ENCODE measurements at places on chromosomes 7 and 10.

DNA sequence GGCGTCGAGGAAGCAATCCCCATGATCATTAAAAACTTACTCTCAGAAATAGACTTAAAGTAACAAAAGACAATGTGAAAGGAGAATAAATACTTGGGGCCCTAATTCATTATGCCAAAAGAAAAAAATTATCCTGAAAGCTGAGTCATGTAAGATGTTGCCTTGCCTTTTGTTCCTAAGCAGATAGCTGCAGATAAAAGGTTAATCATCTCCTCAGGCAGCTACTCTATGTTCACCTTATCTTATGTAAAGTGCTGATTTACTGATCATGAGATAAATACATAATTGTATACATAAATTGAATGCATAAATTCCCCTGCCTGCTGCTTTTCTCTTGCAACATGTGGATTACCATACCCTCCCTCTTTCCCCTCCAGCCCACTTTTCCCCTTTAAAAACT lies 28.1 kb upstream of the CREB3L2 start:
- no peak for DNase-seq

DNA sequence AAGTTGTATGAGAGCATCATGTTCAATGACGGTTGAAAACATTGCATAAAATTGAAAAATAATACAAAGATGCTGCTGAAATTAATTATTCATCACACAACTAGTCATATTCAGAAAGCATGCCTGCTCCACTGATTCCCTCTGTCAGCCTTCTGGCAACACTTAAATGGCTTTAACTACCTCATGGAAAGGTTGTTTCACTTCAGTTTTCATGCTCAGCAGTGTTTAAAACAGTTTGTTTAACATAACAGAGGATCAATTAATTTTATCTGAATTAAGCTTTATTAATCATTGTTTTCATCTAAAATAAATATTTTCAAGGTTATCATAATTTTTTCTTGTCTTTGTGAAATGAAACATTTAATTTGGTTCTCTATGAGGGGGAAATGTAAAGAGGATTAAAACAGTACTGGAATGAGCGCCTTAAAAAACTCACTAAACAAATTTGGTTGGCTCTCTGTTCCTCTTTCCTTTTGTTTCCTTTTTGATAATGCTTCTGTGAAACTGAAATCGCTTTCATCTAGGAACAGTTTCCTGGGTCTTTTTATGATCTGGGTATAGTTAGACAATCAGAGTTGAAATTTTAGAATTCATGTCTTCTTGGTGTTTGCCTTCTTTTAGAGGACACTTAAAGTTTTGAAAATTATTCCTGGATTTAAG lies 427.4 kb downstream of the SH2D4B start:
- no peak for DNase-seq

- DNase-seq = no peak
These were observed 24.5 kb downstream of the OGDHL start for GRCh38 chr10:49737474-49738201.

- DNase-seq = no peak
These were observed 229.0 kb downstream of the PRPF18 start for GRCh38 chr10:13815756-13816155.

- no peak for DNase-seq
These were observed 35.2 kb upstream of the LYZL1 start for GRCh38 chr10:29253690-29254029.

- no peak for DNase-seq
These were observed 1071.2 kb downstream of the TYW1 start for GRCh38 chr7:68067845-68068244.

Measured in AG04449 (cell line).